ENCODE measurements at places on chromosomes 6 and 20.

- DNase-seq, result no peak
- no peaks in the 10 kb centered on the region for H3K36me3 ChIP-seq
- no peaks in the 10 kb centered on the region for H3K27me3 ChIP-seq
- no peak overlapping the region for H3K4me3 ChIP-seq
Measured at GRCh38 chr20:39605908-39606307, 643.8 kb downstream of the DHX35 start.

DNA sequence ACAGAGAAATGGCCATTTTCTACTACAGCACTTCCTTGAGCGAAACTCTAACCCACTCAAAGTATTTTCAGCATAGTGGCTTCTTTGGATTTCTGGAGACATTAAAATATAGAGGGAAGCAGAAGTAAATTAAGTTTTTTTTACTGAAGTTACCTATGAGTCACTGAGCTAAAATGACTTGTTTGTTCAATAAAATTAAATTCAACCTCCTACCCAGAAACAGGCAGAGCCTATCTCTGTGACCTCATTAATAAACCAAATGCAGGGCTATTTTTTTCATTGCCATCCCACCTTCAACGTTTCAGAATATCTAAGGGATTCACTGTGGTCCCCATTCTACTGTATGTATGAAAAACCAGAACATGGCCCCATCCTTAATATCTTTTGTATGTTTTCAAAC, 133.0 kb downstream of the MTFR2 start:
- no peaks in the 10 kb centered on the region for H3K27me3 ChIP-seq
- no peak for DNase-seq
- no peak overlapping the region for H3K4me3 ChIP-seq
- no peaks in the 10 kb centered on the region for H3K36me3 ChIP-seq
- peaks cover 20% of the 10 kb centered on the region for H3K4me1 ChIP-seq
- H3K27ac ChIP-seq, result no peak overlapping the region

DNA sequence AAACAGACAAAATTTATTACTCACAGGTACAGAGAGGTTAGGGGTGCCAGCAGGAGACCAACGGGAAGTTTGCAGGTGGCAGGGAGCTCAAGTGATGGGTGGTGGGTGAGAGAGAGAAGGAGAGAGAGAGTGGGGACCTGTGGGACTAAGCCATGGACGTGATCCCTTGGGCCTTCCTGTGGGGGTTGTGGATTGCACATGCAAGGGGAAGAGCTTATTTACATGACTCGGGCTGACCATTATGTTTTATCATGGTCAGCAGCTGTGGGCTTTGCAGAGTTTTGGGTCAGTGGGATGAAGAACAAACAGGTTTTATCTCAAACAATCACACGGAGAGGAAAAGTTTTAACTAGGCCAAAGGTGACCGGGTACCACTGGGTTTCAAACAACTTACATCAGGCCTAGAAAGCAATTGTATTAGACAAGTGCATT, 156.2 kb upstream of the EXOC2 start:
- no peak overlapping the region for H3K4me3 ChIP-seq
- no peak overlapping the region for H3K27ac ChIP-seq
- H3K4me1 ChIP-seq, result no peaks in the 10 kb centered on the region
- no peaks in the 10 kb centered on the region for H3K36me3 ChIP-seq
- H3K27me3 ChIP-seq, result no peaks in the 10 kb centered on the region
- DNase-seq, result no peak

- H3K27me3 ChIP-seq, result no peaks in the 10 kb centered on the region
- no peak overlapping the region for H3K27ac ChIP-seq
- DNase-seq, result no peak
Measured at GRCh38 chr6:31545291-31545690, 1.1 kb downstream of the ATP6V1G2 start.

DNA sequence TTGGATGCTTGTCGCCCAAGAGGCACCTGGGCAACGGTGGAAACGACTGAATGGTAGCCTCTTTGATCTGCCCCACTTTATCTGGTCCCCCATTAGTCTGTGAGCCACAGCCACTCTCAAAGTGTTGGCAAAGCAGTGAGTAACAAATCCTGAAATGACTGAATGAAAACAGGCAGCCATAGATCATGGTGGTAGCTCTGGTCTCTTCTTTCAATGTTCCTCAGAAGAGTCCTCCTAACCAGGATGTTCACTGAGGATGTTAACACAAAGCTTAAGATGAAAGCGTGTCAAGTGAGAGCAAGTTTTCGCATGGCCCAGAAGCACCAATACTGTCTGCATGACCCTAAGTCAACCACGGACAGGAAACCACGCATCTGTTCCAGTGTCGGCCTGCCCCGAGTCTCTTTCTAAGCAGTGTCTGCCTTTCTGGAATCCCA, 107.3 kb downstream of the IRF4 start:
- H3K27ac ChIP-seq, result no peak overlapping the region
- H3K36me3 ChIP-seq, result peaks cover 27% of the 10 kb centered on the region
- DNase-seq, result no peak
- H3K27me3 ChIP-seq, result no peaks in the 10 kb centered on the region
- no peaks in the 10 kb centered on the region for H3K4me1 ChIP-seq

DNA sequence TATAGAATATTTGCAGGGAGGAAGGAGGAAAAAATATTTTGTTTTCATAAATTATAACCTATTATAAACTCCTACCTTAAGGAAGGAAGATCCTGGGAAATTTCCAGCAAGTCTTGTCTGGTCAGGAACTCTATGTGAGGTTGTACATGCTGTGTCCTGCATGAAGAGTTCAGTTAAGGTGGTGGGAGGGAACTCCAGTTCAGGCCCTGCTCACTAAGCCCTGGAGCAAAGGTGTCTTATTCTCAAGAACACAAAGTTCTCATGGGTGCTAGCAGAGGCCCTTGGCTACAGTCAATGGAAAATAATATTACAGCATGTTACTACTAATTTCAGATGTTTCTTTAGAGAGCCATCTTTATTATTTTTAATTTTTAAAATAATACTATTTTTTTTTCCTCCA, 3.8 kb upstream of the OGFRL1 start:
- H3K27me3 ChIP-seq, result no peaks in the 10 kb centered on the region
- H3K36me3 ChIP-seq, result no peaks in the 10 kb centered on the region
- peak overlapping the region; percentile 92 for H3K27ac ChIP-seq
- no peak for DNase-seq

DNA sequence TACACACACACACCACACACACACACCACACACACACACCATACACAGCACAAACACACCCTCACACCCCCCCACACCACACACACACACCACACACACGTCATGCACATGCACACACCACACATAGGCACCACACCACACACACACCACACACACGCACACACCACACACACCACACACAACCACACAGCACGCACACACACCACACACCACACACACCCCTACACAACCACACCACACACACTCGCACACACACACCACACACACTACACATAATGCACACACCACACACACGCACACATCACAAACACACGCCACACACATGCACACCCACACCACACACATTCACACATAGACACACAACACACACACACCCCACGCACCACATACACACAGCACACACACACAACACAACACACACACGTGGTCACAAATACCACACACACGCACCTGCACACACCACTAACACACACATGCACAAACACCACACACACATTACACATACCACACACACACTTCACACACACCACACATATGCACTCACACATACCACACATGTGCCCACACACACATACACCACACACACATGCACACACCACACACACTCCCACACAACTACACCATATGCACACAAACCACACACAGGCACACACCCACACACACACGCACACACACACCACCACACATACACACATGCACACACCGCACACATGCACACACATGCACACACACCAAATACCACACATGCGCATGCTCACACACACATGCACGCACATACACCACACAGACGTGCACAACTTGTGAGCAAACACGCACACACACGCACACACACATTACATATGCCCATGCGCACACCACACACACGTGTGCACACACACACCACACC, 9.4 kb upstream of the ACSS1 start:
- no peaks in the 10 kb centered on the region for H3K36me3 ChIP-seq
- no peak overlapping the region for H3K27ac ChIP-seq
- H3K27me3 ChIP-seq, result peaks cover 30% of the 10 kb centered on the region

GRCh38 chr20:36572701-36573102, 695 bp upstream of the TGIF2 start:
- H3K27me3 ChIP-seq, result no peaks in the 10 kb centered on the region
- no peak for DNase-seq
- H3K4me1 ChIP-seq, result peaks cover 36% of the 10 kb centered on the region
- H3K36me3 ChIP-seq, result no peaks in the 10 kb centered on the region
- peak overlapping the region; percentile 85 for H3K4me3 ChIP-seq
- peak overlapping the region; percentile 89 for H3K27ac ChIP-seq

DNA sequence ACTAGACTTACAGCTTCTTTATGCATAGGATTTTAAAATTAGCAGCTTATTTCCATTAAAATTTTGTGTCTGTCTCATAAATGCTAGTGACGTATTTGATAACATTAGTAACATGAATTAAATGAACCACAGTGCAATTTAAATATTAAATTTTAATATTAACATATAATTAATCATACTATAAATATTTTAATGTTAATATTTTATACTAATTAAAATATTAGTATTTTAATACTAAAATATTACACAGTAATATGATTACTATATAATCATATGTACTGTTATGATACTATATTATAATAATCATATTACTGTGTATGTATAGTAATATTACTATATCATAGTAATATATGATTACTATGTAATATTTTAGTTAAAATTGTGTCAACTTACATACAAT, 73.7 kb downstream of the CHD6 start:
- DNase-seq, result no peak
- no peak overlapping the region for H3K4me3 ChIP-seq
- peaks cover 5% of the 10 kb centered on the region for H3K36me3 ChIP-seq
- H3K27me3 ChIP-seq, result no peaks in the 10 kb centered on the region

DNA sequence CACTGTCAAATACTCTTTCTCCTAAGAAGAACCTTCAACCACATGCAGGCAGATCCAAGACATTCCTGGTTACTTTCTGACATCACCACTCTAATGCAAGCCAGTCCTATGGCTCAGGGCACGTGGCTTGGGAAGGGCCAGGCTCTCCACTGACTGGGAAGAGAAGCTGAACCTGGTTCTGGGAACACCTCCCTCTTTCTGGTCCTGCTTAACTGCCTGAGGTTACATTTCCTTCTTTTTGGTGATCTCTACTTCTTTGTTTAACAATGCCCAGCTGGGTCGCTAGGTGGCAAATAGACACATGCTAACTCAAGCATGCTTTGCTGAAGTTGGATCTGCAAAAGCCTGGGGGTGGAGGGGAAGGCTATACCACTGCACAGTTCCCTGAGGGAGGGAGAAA, 249.8 kb downstream of the GMDS start:
- H3K27ac ChIP-seq, result no peak overlapping the region
- H3K36me3 ChIP-seq, result no peaks in the 10 kb centered on the region
- H3K27me3 ChIP-seq, result no peaks in the 10 kb centered on the region
- H3K4me3 ChIP-seq, result no peak overlapping the region
- DNase-seq, result no peak

DNA sequence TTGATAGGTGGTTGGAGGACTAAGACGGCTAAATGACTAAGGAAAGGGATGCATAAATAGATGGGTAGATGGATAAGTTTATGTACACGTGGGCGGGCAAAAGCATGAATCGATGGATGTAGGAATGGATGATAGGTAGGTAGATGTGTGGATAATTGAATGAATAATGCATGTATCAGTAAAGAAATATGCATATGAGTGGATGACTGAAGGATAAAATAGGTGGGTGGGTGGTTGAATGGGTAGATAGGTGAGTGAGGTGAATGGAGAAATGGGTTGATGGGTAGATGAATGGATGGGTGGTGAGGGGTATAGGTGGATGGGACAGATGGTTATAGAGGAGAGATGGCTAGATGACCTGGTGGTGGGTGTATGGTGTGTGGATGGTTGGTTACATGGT, 20.2 kb downstream of the SLC12A5 start:
- H3K27me3 ChIP-seq, result peaks cover 45% of the 10 kb centered on the region
- DNase-seq, result no peak
- no peak overlapping the region for H3K4me3 ChIP-seq
- no peak overlapping the region for H3K27ac ChIP-seq

DNA sequence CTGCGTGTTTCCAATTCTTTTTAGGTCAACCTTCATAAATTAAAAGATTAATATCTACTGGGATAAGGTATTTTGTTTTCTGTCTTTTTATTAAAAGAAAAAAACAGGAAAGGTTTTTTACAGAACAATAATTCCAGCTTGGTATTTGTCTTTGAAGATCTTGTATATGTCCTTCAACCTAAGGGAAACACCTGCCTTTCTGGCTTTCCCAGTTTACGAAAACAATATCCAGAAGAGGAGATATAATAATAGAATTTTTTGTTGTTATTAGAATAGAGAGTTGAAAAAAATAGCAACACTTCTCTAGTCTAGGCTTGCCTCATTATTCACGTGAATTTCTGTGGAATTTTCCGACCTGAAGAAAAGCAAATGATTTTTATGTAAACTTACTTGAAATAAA, 37.9 kb upstream of the CCN2 start:
- no peaks in the 10 kb centered on the region for H3K36me3 ChIP-seq
- DNase-seq, result no peak
- no peaks in the 10 kb centered on the region for H3K4me1 ChIP-seq
- no peak overlapping the region for H3K4me3 ChIP-seq
- no peak overlapping the region for H3K27ac ChIP-seq
